Stimulated activated CD4-positive, alpha-beta T cell treated with anti-CD3 and anti-CD28 coated beads, TNF-alpha, amount 100 ng/mL, for 1 hour (primary cell): ENCODE measurements at places on chromosomes 5 and 9.

DNA sequence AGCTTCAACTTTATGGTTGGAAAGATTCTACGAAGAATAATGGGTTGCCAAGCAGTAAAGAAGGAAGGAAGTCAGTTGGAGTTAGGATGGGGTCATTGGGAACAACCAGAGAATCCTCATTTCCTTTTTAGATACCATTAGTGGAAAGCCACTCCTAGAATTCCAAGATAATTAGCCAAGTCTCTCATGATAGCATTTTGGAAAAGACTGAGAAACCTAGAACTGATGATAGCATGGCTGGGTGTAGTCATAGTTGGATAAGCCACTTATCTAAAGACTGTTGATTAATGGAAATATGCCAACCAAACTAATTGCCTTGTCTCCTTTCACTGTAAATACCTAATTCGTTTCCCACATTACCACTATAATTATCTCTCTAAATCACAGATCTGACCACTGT, 377.0 kb downstream of the GLIS3 start:
- DNase-seq = no peak

- DNase-seq = no peak
Measured at GRCh38 chr9:127982912-127983311, 2.1 kb upstream of the EEIG1 start.

DNA sequence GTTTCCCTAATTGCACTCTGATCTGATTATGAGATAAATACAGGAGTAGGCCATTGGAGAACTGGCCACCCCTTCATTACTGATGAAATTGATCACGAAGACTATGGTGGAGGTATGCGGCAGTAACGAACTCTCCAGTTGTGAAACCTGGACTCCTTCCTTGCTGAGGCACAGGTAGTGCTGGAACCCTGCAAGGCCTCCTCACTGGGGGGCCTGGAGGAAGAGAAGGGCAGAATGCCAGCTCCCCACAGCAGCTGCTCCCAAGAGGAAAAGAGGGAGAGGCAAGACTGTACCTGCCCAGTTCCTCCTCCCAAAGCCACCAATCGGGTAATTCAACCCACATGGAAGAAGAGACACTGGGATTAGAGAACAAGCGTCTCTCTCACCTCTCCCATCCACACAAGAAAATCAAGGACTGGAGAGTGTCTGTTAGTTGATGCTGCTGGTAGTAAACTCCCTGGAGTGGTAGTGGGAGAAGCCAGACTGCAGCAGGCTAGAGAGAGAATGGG, 19.1 kb upstream of the TRIO start:
- no peak for DNase-seq

- peak; percentile 43 for DNase-seq
Measured at GRCh38 chr5:177317959-177318377, 6.3 kb upstream of the MXD3 start.

GRCh38 chr5:1201327-1202025, at the start of gene SLC6A19:
TSS of gene SLC6A19 (plus strand) at chr5:1201595. CDS start at chr5:1201651, 56 bp downstream.
- DNase-seq = no peak

- DNase-seq = no peak
Measured at GRCh38 chr9:129412814-129413536, 207.9 kb downstream of the C9orf50 start.

GRCh38 chr9:94852373-94852772, 125.9 kb downstream of the AOPEP start:
- DNase-seq = no peak

DNA sequence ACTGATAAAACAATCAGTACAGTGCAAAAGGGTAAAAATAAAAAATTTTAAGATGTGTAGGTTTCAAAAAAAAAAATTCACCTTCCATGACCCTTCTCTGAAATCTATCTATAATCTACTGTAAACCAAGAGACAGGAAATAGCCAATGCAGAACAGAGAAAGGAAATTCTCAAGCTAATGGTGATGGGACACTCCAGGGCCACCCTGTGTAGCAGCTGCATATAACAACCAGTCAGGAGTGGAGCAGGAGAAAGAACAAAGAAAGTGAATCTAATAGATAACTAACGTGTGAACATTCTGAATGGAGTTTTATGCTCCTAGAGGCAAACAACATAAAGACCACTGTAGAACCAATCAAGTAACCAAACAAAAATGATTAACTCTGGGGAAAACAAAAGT, 16.6 kb downstream of the SPTLC1 start:
- no peak for DNase-seq

DNA sequence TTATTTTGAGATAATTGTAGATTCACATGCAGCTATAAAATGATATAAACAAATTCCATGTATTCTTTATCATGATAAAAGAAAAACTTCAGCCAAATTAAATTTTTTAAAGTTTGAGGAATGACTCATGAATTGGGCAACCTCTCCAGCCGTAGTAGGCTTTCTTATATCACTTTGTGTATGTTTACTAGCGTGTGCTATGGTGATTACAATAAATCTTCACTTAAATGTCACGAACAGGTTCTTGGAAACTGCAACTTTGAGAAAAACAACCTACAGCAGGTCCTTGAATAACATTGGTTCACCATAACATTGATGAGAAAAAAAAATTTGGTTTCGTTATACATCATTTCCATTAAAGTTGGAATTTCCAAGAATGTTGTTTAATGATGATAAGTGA, 730.9 kb upstream of the TYRP1 start:
- no peak for DNase-seq

- no peak for DNase-seq
Measured at GRCh38 chr9:14326264-14326826, 12.4 kb upstream of the NFIB start.

DNA sequence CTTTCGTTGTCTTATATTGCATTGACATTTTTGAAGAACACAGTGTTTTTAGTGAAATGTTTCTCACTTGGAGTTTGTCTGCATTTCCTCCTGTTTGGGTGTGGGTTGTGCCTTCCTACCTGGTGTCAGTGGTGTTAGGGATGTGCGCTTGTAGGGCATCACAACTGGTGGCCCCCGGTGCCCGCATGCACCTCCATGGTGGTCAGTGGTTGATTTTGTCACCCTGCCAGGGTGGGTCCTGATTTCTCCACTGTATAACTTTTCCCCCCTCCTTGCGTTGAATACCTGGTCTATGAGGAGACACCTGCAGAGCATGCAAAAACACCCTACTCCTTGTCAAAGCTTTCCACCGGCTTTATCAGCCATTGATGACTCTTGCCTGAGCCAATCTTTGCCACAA, 132.9 kb downstream of the BARX1 start:
- no peak for DNase-seq
